IPS DF 19.7 (cell line): ENCODE measurements at places on chromosomes 1 and 21.

DNA sequence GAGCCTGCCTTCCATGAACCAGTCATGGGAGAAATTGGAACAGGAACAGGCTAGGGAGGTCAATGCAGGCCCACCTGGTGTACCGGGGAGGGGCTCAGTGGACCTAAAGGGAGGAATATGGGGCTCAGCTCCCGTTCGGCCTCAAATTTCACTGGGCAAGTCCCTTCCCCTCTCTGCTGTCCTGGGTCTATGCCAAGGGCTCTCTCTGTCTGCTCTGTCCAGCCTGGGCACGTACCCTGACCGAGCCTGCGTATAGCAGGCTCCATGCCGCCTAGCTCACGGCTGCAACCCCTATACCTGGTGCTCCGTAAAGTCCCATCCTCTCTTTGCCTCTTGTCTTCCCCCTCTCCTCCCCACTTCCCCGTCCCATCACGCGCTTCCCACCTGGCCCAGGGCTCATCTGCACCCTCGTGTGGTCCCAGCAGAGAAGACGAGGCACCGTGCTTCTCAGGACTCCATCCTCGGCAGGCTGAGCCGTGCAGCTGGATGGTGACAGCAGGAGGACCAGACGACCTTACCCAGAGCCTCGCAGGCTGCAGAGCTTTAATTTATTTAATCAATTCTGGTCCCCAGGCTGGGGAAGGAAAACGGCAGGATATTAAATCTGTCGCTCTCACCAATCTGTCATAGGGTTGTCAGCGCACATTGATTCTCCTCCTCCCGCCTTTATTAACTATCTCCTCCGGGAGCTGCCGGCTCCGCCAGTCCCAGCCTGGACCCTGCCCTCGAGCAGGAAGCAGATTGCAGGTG, 25.0 kb upstream of the DISP3 start:
- no peak for DNase-seq

GRCh38 chr1:100661176-100661575, 58.4 kb upstream of the VCAM1 start:
- DNase-seq: no peak

DNA sequence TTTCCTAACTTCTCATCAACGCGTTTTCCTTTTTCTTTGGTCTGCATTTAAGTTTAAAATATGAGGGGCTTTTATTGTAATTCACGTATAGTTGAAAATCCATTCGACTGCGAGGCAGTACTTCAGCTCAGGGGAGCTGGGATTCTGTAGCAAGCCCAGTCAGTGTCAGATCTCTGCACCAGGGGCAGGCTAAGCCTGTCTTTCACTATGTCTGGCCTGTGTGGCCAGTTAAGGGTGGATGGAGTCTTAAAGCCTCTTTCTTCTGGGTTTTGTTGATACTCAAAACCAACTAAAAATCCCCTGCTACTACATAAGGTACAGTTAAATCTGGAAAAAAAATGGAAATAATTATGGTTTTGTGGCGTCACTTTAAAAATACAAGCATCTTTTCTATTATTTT, 124.7 kb downstream of the TYW3 start:
- DNase-seq: no peak

DNA sequence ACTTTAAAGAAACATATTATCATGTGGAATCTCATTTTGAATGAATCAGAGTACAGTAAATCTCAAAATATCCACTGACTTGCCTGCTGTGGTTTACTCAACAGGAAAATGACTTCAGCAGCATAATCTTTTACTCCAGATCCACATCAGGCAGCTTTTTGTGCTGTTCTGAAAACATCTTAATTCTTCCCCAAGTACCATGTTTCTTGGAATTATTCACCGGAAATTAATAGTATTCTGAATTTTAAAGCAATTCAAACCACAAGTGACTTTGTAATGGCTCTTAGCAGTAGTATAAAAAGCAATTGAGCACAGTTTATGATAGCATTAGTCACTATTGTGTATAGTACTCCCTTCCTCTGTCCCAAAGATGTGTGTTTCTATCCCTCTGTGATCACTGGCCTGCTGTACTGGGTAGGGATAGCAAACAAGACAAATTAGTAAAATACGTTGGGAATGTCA, 64.2 kb upstream of the ERRFI1 start:
- DNase-seq: no peak

- DNase-seq: no peak
Measured at GRCh38 chr1:110697606-110698005, 22.9 kb upstream of the KCNA3 start.

- DNase-seq: no peak
Measured at GRCh38 chr1:66206563-66207144, 327.3 kb upstream of the SGIP1 start.

GRCh38 chr1:110007046-110007830, 22.7 kb downstream of the AHCYL1 start:
- DNase-seq: no peak

DNA sequence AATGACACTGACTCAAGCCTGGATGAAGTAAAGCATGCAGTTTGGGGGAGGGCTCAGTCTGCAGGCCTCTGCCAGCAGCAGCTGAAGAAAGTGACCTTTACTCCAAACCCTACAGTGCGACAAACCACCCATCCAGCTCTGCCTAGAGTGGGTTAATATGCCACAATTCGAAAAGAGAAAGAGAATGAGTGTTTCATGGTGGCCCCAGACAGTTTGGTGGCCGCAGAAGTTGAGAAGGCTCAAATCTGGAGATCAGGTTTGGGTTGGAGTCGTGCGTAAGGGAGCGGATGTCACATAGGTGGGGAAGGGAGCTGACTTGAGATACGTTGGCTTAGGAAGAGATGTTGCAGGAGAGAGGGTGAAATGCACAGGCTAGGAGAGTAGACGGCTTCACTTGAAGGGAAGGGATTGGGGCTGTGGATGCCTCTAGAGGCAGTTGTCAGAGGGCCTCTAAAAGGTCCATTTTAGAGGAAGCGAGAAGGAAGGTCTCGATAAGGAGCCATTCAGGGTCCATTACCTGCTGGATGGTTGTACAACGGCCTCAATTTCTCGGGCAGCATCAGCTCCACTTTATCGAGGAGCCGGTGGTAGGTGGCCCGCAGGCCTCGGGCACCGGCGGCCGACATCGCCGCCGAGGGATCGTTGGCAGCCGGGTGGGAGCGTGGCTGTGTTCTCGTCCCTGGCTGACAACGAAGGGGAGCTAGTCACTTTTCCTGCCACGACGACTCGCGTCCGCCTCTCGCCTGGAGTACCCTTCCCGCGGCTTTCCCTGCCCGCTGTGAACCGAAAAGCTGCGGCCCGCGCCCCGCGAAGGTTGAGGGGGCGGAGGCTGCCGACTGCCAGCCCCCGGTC, 1.0 kb upstream of the DCAF6 start:
- DNase-seq: no peak

- no peak for DNase-seq
Measured at GRCh38 chr1:160494620-160495019, 28.4 kb downstream of the SLAMF6 start.

DNA sequence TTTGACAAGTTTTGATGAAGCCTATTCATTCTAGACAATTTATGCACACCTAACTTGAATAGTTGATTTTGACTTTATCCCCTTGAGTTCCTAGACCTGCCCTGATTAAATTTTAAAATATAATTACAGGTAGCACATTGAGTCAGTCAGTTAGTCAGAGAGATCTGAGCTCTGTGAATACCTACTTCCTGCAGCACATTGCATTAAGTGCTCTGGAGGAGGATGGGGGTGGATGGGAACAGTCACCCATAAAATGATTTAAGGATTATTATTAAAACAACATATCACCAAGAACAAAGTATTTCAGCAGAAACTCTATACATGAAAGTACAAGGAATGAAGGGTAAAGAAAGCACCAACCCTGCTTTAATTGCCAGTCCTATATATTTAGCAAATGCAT, 11.8 kb upstream of the RPF1 start:
- no peak for DNase-seq

GRCh38 chr1:246753670-246754535, 29.7 kb downstream of the SCCPDH start:
- peak; percentile 59 for DNase-seq

DNA sequence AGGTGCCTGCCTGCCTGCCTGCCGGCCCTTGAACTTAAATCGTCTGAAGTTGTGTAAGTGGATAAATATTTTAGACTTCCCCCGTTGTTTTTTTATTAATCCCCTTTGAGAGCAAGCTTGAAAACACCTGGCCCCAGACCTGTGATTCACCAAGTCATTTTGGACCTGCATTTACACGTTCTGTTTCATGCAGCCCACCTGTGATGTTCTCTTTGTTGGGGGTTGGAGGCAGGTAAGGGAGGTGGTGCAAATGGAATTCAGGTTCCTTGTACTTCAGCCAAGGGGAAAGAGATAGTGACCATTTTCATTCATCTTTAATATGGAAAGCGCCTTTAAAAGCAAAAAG, 1.2 kb downstream of the SLC37A1 start:
- no peak for DNase-seq

DNA sequence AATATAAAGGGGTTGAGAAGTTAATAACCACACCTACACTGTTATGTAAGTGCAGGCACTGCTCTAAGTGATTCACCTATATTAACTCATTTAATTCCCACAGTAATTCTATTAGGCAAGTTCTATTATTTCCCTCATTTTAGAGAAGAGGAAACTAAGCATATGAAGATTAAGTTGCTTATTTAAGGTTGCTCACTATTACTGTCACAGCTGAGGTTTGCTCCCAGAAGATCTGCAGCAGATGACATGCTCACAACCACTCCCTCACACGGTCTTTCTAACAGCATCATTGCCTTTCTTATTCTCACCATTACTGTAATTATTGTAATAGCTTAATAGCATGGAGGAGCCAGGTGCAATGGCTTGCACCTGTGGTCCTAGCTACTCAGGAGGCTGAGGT, 196.4 kb upstream of the GREM2 start:
- DNase-seq: no peak

- no peak for DNase-seq
Measured at GRCh38 chr21:16976193-16976592, 536.6 kb upstream of the CXADR start.

GRCh38 chr1:23903754-23904153, 9.4 kb downstream of the CNR2 start:
- no peak for DNase-seq

DNA sequence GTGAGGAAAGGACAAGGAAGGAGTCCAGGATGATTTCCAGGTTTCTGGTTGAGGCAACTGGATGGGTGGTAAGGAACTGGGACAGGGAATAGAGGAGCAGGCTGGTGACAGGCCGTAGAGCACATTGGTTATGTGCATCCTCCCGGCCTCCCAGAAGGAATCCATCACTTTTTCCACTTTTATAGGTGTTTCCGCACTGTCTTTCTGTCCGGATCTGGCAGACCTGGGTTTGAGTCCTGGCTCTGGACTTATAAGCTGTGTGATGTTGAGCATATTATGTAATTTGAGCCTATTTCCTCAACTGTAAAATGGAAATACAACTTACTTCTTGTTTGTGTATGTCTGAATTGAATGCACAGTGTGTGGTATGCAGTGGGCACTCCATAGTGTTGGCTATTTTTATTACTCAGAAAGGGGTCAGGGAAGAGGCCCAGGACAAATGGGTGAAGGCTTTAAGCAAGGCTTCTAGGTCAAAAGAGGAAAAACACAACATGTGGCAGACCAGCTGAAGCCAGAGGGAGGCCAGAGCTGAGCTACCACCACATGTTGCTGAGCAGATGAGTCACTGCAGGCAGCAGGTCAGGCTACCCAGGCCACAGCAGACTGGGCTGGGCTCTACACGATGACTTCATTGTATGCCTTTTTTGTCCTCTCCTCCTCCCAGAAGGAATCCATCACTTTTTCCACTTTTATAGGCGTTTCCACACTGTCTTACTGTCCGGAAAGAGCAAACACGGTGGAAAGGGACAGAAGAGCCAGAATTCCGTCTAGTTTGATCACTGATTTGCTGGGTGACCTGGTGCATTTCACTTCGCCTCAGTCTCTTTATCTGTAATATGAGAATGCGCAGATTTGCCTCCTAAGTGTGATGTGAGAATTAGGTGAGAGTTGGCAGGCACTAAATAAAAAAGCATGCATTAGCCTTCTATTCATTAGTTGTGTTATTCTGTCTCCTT, 791 bp upstream of the MAST2 start:
- peak; percentile 38 for DNase-seq

- DNase-seq: no peak
Measured at GRCh38 chr1:93615582-93616150, 66.0 kb downstream of the BCAR3 start.

DNA sequence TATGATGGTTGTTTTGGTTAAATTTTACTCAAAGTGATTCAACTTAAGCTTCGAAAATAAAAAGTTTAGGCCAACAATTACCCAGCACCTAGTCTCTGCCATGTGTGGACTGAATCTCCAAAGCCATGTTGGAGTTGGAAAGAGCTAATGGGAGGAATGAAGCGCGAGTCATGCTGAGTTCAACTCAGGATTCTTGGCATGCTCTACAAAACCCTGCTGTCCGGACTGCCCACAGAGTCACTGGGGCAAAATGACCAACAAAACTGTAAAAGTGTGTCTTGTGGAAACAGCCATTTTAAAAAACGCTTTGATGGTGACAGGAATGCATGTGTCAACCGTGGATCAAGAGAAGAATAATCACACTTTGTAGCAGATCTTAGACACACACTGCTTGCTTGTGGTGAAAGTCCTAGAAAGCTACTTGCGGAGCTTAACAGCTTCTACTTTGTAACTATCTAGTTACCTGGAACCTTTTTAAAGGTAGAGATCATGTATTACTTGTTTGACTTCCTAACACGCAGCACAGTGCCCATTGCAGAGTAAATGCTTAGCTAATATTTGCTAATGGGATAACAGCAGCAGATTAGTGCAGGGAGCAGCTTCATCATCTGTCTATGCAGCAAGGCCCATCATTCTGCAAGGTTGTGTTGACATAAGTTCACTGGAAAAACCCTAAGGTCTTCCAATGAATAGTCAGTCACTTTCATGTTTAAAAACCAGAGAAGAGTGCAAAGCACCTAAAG, 7.0 kb upstream of the GBP6 start:
- no peak for DNase-seq

DNA sequence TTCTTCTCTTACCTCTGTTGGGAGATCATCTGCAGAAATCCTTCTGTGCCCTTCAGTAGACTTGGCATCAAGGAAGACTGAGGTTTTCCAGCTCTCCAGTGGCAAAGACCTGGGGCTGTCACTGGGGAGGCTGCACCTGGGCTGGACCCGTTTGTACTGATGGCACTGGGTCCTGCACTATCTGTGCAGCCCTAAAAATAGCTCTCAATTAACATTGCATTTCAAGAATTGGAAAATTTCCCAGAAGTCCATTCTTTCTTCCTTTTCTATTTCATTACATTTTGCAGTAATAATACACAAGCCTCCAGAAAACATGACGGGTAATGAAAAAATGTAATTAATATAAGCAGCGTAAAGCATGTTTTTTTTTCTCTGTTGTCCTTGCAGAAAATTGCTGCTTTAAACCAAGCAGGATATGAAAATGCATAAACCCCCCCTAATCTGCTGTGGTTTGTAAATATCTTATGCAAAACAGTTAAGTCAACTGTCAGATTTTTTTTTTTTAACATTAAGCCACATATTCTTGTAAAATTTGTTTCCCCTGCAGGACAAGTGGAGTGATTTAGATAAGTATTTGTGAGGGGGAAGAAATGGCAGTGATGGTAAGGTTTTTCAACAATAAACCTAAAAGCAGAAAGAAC, 64.9 kb downstream of the LMO4 start:
- DNase-seq: no peak

- no peak for DNase-seq
Measured at GRCh38 chr1:8706291-8706690, 111.1 kb downstream of the RERE start.
